ENCODE measurements at places on chromosomes 7 and 10.

GRCh38 chr10:21719502-21719901 is 185.5 kb downstream of the MLLT10 start:
- DNase-seq: no peak

DNA sequence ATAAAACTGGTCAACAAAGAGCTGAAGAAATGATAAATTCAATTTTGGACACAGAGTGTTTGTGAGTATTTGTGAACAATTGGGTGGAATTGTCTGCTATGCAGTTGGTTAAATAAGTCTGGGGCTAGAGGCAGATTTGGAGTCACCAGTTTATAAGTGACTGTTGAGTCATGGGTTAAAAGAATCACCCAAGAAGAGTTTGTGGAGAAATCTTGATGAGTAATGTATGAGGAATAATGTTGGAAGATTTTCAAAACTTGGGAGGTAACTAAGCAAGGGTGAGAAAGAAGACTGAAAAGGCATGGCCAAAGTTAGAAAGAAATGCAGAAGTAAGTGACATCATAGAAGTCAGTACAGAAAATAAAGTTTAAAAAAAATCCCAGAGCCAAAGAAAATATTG is 750.7 kb downstream of the MAGI2 start:
- no peak for DNase-seq

DNA sequence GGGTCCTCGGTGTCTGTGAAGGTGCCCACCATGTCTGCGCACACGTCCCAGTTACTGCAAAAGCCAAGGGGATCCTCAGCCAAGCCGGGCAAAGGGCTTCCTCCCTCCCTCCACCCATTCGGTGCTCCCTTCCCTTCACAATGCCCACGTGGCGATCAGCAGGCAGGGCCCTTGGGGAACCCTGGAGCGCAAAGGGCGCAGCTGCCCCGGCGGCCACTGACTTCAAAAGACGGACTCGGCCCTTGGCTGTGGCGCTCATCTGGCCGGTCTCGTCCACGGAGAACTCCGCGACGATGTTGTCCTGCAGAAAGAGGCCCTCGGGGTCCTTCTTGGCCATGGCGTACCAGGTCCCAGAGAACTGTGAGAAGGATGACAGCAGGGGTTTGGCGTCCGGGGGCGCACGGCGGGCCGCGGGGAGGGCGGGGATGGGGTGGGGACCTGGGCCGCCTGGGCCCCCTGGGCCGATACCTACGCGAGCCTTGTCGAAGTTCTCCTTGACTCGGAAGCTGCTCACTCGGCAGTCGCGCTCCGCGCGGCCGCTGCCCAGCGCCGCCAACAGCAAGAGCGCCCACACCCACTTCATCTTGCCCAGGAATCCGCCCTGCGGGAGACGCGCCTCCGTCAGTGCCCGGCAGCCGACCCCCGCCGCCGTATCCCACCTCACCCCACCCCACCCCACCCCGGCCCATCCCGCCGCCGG is 439 bp downstream of the RBP4 start:
- DNase-seq: no peak

DNA sequence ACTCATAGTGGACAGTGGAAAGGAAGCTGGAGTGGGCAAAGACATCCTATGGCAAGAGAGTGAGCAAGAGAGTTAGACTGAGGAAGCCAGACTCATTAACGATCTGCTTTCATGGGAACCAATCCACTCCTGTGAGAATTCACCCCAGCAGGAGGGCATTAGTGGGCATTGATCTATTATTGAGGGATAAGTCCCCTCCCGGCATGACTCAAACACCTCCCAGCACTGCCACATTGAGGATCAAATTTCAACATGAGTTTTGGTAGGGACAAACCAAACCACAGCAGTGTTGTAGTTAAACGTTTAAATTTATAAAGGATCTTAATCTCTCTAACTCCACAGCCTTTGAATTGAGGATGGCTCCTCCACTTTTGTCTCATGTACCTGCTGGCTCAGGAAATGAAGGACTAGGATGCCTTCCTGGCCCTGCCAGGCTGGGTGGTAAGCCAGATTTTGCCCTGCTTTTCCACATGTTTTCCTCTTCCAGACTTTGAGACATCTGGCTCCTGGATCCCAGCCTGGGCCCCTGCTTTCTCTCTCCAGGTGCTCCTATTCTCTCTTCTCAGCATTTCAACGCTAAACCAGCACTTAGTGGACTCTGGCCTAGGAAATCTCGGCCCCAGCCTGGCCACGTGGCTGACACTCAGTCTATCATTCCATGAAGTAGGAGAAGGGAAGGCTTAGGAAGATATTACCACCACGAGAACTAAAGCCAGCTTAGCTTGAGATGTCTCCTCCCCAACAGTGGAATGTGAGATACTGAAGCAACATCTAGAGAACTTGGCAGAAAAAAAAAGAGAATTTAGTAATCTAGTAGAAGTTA is 96.5 kb upstream of the PIP4K2A start:
- no peak for DNase-seq

DNA sequence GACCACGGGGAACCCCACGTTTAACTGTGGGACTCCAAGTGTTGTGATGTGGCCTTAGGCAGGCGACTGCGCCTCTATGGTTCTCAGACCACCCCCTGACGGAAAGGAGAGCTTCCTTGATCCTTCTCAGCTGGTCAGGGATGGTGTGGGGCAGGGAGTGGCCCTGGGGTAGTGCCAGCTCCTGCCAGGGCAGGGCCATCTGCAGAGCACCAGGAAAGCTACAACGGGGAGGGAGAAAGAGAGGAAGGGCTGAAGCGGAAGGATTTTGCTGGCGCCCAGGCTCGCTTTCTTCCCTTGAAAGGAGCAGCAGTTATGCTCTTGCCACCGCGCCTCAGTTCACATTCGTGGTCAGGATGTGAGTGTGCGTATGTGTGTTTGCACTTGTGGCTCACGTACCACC is 74.9 kb upstream of the PCBD1 start:
- no peak for DNase-seq

DNA sequence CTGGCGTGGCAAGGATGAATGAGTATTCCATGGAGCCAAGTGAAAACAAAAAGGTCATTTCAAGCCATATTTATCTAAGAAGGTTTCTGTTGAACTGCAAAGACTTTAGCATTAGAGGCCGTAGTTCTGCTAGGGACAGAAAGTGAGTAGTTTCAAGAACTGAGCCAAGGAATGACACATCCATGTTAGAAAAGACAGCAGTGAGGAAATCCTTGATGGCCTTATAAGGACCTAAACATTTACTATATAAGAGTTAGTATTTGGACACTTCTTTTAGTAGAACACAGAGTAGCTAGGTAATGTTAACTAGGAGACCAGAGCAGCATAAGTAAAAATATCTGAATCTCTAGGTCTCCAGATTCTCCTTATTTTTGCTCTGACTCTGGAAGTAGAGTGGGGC is 329.8 kb upstream of the SEMA3D start:
- no peak for DNase-seq

DNA sequence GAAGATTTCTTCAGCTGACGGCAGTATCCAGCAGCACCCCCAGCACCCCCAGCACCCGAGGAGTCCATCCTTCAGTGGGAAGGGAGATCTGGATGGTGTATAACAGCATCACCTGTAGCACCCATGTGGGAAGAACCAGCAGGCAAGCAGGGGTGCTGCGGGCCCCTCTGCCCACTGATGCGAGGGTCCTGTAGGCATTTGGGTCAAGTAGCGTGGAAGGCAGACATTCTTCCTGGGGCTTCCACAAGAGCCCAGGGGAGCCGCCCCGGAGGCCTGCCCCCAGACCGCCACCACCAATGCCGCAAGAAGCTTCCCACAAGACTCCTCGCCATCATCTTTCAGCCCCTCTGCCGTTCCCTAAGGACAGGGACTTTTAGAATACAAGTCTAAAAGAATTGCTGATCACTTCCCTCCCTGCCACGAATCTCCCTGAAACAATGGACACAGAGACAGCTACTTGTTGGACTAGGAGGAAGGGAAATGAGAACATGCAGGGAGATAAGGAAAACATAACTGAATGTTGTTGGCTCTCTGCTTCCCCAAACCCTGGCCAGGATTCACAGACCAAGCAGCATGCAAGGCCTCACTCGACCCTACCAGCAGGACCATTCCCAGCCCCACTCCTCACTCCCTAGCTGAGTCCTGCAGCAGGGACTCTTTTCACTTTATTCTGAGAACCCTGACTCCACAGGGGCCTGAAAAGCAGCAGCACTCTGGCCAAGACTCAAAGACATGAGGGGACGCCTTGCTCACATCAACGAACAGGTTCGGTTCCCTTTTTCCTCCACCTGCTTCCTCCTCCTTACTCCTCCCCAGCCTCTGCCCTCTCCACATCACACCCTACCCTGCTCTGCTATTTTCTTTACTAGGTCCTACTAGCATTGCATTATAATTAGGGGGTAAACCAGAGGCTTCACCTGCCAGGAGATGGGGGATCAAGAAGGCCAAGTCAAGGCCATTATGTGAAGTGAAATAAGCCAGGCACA is 164.5 kb downstream of the HERPUD2 start:
- no peak for DNase-seq

- no peak for DNase-seq
These were observed 820 bp downstream of the BBS9 start for GRCh38 chr7:33130184-33130583.

- DNase-seq: no peak
These were observed 37.2 kb downstream of the TBXAS1 start for GRCh38 chr7:139866047-139866837.

GRCh38 chr10:103547391-103547946 is 54.0 kb downstream of the NEURL1 start:
- no peak for DNase-seq

DNA sequence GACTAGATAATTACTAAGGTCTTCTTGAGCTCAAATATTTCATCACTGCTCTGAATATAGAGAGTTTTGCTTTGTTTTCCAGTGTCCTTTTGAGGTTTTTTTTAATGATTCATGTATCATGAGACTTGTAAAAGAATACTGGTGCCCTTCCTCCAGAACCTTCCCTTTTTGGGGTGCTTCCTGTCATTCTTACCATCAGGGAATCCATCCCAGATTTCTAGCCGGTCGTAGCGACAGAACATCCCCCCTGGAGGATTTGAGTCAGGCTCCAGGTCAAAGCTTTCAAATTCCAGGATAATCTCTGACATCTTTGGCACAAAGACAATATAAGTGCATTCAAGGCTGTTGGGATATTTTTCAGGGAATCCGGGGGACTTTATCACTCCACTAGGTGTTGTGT is 71.0 kb downstream of the NRP1 start:
- DNase-seq: no peak

GRCh38 chr7:44391171-44391570 is 65.8 kb upstream of the CAMK2B start:
- no peak for DNase-seq

DNA sequence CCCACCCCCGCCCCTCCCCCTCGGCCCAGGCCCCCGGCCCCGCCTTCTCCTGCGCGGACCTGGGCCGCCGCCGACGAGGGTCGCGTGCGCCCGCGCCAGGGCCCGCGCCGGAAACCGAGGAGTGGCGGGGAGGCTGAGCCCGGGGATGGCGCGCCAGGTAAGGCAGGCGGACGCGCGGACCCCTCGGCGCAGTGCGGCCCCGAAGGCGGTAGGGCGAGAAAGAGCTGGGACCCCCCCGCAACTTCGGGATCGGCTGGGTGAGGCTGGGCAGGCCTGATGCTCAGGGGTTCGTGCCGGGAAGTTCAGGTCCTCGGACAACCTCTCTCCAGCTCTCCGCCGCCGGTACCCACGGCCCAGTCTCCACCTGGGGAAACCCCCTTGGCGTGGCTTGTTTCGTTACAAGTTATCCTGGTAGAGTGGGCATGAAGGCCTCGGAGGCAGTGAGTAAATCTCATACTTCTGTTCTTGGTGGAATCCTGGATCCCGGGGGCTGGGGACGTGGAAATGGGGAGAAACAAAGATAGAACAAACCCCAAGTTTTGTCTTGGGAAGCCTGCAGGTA is 58.4 kb downstream of the ZNF467 start:
- DNase-seq: no peak

DNA sequence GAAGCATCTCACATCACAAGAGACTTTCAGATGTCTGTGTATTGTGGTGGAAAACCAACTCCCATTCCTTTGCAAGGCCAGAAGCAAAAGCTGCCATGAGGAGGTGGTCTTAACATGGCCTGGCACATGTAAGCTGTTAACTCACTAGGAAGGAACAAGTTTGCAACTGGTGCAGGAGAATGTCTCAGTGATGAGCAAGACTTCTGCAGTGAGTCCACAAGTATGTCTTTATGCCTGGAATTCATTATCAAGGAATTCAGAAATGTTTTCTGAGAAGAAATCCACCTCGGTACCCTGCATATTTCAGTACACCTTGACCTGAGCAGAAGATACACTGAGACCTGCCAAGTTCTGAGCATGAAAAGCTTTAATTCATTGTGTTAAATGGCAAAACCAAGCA is 1033.1 kb downstream of the NRG3 start:
- DNase-seq: no peak

DNA sequence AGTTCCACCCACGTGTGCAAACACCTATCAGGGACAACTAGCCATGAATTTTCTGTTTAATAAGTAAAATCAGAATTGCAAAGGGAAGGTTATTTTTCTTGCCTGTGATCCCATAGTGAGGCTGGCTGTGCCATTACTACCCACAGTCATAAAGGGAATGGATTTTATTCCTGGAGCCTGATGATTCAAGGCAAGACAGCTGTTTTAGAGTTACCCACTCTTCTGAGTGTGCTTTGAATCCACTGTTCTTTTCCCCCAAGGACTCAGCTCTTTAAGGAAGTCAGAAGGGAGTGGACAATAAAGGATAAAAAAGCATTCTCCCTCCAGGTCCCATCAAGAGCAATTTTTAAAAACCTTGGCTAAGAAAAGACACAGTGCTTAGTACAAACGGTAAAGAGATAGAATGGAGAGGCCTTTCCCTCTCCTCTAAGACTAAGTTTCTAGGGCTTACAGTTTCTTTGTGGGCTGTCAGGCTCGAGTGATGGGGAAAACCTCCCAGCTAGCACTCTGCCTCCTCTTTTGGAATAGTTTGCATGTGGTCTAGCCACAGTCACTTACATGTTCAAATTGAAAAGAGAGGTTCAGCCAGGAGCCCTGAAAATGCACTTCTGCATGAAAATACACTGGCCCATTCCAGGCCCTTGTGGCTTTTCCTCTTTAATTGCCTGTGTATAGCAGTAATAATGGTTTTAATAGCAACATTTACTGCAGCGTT is 5.1 kb upstream of the LRRC4 start:
- DNase-seq: no peak

- DNase-seq: no peak
These were observed 16.8 kb downstream of the APBB1IP start for GRCh38 chr10:26454891-26455290.

- DNase-seq: no peak
These were observed 62.7 kb upstream of the FGL2 start for GRCh38 chr7:77262316-77262715.

DNA sequence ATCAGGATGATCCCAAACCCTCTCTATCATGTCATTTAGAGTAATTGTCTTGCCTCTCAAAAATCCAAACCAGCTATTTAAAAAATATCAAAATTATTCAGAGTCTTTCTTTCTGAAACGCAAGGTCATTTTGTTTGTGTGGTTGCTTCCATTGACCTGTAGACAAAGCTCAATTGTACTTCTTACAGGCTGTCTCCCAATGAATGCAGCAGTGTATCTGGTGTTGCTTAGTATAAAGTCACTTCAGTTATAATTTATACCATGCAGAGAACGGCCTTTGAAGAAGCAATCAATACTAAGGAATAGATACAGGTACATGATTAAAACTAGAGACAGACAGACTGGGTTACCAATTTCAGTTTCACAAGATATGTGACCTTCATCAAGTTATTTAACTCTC is 80.9 kb downstream of the DOCK4 start:
- DNase-seq: no peak
